Amygdala (tissue), 56 donors: ENCODE measurements at places on chromosomes 16 and 17.

DNA sequence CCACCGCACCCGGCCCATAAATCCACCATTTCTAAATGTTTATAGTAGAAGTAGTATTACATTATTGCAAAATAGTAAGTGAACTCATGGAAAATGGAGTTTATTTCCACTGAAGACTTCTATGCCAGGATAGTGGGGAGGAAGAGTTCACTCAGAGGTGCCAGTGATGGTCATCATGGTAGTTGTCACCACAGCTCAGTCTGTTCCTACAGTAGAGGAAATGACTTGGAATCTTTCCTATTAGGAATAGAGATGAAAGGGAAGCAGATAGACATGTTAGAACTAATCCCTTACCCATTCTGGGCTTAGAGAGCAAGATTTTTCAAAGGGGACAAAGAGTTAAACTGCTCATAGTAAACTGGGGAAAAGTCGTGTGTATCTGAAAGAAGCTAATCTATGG, 20.1 kb downstream of the MRPL45 start:
- DNase-seq: no peak

DNA sequence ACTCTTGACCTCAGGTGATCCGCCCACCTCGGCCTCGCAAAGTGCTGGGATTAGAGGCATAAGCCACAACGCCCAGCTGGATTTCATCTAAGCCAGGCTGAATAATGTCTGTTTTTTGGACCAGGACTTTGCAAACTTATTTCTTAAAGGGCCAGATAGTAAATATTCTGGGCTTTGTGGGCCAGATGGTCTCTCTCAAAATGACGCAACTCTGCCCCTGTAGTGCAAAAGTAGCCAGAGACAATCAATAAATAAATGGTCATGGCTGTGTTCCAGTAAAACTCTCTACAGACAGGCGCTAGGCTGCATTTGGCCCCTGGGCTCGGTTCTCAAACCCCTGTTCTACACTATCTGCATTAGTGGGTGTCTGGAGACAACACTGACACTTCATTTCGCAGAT, 121.9 kb upstream of the CDH13 start:
- no peak for DNase-seq

DNA sequence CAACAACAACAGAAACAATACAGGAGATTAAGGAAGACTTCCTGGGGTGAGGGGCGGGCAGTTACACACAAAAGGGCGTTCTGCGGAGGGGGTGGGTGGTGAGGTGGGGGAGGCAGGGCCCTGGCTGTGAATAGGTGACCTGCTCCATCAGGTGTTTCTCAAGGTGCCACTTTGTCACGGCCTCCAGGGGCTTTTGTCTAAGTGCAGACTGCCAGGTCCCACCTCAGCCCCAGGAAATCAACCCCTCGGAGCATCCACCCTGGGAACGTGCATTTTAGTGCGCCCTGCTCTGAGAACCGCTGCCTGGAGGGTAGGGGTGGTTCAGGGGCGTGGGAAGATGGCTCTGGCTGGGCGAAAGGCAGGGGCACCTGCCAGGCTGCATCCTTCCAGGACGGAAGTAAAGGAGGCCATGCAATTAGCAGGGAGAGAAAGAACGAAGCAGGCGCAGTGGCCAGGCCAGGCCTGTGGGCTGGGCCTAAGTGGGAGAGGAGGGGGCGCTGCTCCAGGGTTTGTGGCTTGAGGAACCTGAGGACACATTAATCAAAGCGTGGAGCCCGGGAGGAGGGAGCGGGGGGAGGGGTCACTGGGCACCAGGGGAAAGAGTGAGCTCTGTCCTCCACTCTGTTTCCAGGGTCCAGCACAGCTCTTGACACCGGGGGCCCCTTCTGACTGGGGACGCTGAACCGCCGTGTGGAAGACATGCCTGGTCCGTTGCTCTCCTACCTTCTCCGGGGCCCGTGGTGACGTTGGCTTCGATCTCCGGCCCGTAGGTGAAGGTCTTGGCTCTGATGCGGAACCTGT, 49.4 kb upstream of the CDC42EP4 start:
- no peak for DNase-seq

DNA sequence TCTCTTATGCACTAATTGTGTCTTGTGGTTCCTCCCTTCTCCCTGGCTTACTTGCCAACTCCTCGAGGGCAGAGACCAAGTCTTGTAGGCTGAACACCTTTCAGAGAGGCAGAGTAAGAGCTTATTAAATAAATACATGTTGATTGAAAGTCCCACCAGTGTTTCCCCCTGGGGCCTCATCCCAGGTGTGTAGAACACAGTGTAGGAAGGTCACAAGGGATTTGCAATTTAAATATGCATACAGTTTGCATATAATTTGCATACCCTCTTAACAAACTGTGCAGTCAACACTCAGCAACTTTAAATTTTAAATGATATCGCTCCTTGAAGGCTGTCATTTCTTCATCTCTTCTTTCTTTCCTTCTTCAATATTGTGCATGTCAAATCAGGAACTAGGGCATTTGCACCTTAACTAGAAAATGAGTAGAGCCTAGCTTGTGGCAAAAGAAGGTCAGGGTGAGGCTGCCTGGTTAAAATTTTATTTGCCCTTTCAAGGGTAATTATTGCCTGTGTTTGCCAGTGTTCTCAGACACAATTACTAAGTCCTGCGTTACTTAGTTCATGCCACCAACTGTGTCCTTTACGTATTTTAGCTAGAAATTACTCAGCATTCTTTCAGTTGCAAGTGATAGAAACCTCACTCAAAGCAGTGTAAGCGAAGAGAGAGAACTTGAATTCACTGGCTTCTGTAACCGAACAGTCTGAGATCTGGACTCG, 465.7 kb downstream of the HAPSTR1 start:
- no peak for DNase-seq

GRCh38 chr17:3990386-3991127, 26.3 kb upstream of the ATP2A3 start:
- no peak for DNase-seq

DNA sequence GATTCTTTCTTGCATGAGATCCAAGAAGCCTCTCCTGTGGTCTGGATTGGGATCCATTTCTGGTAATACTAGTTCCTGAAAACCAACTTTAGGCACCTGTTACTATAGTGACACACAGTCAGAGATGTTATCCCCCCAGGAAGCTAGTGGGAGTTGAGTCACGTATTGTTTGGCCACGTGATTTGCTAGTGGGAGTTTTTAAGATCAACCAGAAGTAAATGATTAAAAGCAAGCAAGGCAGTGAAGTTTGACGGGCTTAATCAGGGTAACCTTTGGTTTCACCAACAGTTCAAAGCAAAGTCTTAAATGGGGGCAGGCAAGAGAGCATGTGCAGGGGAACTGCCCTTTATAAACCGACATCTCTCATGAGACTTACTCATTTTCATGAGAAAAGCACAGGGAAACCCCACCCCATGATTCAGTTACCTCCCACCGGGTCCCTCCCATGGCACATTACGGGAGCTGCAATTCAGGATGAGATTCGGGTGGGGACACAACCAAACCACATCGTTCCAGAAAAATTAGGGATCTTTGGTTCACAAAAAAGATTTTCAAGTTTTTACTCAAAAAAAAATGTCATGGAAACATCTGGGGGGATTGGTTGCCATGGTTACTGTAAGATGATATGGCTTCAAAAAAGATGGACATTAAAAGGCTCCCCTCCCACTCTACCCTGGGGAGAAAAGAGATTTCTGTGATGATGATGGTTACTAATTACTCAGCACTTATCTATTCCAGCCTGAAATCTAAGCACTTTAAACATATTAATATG, 483.1 kb upstream of the ERCC4 start:
- no peak for DNase-seq

GRCh38 chr16:64251742-64252141, 870.1 kb downstream of the CDH11 start:
- no peak for DNase-seq

DNA sequence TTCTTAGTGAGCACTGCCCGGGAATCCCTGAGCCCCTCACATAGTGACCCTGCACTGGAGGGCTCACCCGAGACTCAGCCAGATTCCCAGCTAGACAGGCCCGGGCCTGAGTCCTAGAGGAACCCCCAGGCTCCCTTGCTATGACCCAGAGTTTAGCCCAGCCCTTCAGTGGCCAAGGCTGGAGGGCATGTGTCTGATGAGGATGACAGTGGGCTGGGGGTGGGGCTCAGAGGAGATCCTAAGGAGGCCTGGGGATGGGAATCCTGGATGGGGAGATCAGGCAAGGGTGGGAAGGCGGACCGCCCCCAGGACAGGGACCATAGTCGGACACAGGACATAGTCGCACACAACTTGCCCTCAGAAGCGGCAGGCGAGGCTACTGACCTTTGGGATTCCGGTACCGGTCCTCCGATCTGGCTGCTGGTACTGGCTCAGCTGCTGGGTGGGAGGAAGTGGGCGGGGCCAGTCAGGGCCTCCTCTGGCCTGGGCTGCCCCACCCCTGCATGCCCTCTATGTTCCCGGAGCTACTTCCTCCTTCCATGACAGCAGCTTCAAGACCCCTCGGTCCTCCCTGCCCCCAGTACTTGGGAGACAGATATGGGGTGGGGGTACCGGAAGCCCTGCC, 1.1 kb downstream of the CD79B start:
- DNase-seq: no peak

GRCh38 chr16:63655846-63656245, 1466.0 kb downstream of the CDH11 start:
- DNase-seq: no peak

DNA sequence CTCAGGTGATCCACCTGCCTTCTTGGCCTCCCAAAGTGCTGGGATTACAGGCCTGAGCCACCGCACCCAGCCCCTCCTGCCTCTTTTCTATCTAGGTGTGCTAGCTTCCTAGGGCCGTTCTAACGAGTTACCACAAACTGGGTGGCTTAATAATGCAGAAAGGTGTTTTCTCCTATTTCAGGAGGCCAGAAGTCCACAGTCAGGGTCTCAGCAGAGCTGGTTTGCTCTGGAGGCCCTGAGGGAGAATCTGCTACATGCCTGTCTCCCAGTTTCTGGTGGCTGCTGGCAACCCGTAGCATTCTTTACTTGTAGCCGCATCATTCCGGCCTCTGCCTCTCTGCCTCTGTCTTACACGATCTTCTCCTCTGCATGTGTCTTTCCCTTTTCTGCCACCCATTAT, 89.2 kb downstream of the NTN1 start:
- DNase-seq: no peak

- no peak for DNase-seq
Measured at GRCh38 chr17:51672065-51672464, 411.7 kb downstream of the UTP18 start.

DNA sequence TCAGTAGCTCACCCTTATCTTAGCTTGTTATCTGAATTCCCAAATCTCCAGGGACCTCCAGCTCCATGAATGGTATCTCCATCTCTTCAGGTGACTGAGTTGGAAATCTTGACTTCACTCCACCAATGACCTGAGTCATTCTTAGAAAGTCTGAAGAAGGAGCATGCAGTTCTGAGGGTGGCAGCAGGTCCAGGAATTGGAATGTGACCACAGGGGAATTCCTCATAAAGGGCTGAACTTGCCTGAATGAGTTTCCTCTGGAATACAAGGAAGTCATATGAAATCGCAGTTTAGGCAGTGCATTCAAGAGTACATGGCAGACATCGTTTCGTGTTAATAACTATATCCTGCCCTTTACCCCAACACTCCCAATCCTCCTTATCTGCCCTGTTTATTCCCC, 12.5 kb upstream of the PYY start:
- no peak for DNase-seq

DNA sequence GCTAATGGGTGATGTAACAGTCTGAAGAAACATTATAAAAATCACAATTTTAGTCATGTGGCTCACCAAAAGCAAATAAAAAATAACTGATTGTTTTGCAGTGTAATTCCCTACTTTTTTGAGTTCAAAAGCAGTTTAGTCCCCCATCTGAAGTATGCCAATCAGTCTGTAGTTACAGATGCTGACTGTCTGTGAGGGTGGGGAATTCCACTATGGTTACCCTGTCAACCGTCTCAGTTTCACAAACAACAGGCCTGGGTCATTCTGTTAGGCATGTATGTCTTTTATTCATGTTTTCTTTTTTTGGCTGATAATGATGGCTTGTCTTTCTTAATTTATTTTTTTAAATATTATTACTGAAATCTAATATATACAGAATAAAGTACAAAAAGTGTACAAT, 69.3 kb downstream of the STXBP4 start:
- DNase-seq: no peak

- DNase-seq: no peak
Measured at GRCh38 chr17:78396441-78397337, 18.2 kb downstream of the PGS1 start.

GRCh38 chr17:3826191-3826590, 19.9 kb downstream of the NCBP3 start:
- no peak for DNase-seq

GRCh38 chr16:69451166-69451565, 26.7 kb downstream of the CYB5B start:
- DNase-seq: no peak

DNA sequence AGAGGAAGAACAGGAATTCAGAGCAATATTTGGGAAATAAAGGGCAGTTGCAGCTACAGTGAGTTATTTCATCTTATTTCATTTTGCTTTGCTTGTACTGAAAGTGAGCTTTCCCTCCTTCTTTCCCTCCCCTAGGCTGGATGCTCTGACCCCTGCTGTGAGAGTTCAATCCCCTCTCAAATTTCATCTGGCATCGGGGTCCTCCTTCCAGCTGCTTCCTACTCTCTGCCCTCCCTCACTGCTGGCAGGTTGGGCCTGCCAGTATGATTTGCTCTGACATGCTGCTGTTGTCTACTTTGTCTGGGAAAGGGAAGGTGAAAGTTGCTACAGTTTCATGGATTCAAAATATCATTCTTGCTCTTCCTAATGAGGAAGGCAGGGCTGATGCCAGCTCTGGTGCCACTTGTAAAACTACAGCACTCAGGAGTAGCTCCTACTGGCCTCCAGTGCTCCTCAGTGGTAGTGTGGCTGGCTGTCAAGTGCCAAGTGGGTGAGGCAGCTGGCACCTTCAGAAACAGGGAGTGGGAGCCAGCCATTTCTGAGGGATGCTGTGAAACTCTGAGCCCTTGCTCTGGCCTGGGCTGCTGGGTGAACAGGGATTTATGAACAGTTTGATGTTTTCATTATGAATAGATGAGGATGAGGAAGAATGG, 408.6 kb downstream of the HAPSTR1 start:
- no peak for DNase-seq

DNA sequence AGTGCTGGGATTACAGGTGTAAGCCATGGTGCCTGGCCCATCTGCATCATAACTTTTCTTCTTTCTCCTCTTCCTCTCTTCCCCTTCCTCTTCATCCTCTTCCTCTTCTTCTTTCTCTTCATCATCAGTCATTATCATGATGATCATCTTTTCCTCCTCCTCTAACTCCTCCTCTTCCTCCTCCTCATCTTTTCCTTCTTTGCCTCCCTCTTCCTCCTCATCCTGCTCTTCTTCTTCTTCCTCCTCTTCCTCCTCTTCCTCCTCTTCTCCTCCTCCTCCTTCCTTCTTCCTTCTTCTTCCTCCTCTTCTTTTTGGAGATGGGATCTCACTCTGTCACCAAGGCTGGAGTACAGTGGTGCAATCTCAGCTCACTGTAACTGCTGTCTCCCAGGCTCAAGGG, 62.5 kb downstream of the SOCS1 start:
- DNase-seq: no peak
